ENCODE measurements at places on chromosomes 4 and X. TPM values are rescaled to one million over a fixed set of nuclear protein-coding genes. Genes with fewer than 3 reads are reported as not detected.

Gene FAM9C
- not detected for total RNA-seq

DNA sequence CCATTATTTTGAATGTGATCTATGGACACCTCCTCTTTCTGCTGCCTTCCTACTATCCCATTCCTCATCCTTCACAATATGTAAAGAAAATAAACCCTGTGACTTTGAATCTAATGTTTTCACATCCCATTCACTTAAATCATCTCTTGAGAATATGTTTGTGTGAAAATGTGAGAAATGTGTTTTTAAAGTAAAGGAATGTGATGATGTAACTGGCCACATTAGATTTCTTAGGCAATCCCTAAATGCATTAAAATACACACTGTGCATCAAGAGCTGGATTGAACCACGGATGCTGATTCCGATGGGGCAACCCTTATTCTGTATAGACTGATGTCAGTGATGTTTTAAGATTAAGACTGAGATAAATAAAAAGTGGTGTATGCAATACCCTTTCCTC, 558.9 kb upstream of the TENM3 start:
- DNase-seq = no peak

- no peak for DNase-seq
Measured at GRCh38 chr4:15024386-15024785, 22.1 kb downstream of the CPEB2 start.

Gene PABPC4L
- 7.8 TPM for total RNA-seq

- DNase-seq = no peak
Measured at GRCh38 chr4:121599049-121599448, 97.7 kb downstream of the ANXA5 start.

Gene CTAG1A
- total RNA-seq = not detected

DNA sequence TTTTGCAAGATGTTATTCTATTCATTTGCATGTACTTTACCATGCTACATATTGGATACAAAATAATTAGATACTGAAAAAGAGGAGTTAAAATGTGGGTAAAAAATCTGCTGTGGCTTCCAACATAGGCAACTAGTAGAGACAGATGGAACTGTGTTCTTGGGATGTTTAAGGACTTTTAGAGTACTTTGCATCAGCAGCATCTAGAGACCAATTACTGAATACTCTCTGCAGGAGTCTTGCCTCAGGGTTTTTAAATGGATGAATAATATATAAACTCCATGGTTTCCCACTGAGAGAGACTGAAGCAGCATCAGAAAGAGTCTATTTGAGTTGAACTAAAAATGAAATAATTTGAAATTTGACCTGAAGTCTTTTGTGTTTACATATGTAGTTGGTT, 676.7 kb downstream of the GALNTL6 start:
- DNase-seq = no peak

DNA sequence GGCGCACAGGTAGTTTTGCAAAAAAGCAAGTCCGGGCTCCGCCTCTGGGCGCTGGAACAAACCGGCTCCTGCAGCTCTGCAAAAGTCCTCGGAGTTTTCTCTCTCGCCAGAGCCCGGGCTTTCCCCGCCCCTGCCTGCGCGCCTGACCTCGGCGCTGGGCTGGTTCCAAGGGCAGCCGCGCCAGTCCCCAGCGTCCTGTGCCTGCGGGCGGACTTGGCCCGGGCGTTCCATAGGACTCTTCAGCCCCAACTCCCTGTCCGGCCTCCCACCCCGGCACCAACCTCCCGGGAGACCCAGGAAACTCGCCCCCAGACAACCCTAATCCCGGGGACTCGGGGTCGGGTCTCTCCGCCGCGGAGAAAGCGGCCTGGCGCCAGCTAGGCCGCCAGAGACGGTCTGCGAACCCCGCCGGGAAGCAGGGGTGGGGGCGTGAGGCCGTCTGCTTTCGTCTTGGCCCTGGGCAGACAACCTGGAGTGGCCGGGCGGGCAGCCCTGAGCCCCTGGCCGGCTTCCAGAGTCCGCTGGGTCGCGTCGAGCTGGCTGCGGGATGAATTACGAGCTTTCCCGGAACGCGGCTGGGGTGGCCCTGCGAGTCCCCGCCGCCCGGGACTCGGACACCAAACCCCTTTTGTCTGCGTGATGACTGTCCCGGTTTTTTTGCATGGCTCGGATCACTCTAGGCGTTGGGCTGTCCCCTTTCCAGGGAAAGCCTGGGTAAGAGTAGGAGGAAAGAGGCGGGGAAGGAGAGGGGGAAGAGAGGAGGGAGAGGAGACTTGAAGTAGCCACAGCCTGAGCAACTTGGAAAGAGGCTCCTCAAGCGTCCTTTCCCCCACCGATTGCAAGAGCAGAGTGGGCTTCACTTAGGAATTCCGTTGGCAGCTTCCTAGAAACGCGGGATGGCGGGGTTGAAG, 916 bp downstream of the MXRA5 start:
- peak; percentile 29 for DNase-seq

Gene HSFX2
- total RNA-seq = not detected

DNA sequence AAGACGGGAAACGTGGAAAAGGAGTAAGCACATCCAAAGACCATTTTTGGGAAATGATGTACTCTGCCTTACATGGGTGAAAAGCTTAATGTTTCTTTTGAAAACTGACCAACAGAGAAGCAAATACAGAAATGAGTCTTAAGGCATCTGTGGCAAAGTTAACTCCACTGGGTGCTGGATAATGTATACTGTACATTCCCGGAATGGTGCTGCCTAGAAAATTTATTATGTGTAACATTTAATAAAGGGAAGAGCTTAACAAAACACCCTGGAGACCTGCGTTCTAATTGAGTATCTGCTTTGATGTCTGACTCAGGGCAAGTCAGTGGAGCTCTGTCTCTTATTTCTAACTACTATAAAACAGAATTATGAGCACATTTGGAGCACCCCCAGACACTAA, 230.2 kb downstream of the MID1 start:
- no peak for DNase-seq

Gene TCEAL9
- total RNA-seq = 166 TPM

DNA sequence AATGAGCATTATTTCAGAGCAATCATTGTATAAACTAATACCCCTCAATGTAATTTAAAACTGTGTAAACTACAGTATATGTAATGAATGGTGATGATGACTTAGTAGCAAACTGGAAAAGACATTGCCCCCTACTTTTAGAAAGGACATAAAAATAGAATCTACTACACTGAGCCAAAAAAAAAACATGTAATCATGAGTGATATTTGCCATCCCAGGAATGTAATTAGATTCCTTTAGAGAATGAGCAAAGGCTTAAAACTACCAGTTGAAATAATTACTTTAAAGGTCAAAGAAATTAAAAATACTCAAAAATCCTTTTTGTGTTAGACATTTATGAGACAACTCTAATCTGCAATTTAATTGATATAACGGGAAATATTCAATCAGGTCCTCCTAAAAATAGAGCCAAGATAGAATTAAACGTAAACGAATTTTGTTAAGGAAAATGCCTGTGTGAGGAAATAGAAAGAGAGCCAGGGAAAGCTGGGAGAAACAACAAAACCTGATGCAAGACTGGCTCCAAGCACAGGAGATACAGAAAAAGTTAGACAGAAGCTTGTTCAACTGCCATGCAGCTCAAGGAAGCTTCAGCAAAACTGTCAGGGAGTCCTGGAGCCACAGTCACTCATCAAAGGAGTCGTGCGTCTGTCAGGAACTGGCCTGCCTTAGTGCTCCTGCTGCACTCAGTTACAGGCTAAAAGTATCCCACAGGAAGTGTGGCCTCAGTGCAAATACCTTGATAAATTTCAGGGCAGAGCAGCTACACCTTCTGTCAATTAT, 655.7 kb upstream of the INTU start:
- DNase-seq = no peak

GRCh38 chr4:74451214-74451661, 6.3 kb downstream of the AREG start:
- DNase-seq = peak; percentile 76

Gene MAP9
- 20.9 TPM for total RNA-seq

DNA sequence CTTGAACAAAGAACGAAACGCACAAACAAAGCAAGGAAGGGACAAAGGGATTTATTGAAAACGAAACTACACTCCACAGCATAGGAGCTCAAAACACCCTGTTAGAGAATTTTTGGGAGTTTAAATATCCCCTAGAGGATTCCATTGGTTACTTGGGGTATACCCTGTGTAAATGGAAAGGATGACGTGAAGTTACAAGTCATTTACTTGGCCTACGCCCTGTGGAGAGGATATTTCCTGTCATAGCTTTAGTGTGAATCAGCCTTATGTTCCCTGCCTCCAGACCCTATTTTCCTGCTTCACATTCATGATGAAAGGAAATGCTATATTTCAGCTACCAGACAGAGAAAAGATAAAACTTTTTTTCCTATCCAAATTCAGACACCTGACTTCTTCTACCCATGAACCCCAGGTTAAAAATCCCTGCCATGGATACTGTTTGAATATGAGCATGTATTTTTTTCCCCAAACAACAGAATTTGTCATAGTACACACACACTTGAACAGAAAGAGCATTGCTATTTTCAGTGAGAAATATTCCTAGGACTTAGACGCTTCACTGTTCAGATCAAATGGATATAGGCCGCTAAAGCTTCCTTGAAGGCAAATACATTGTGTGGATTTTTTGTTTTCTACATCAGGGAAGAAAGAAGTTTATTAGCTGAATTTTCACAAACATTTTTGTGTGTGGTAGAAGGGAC, 20.4 kb downstream of the PIN4 start:
- DNase-seq = peak; percentile 90

GRCh38 chr4:81378386-81378785, 93.3 kb downstream of the RASGEF1B start:
- DNase-seq = no peak

GRCh38 chr4:23068287-23068686, 375.6 kb downstream of the GBA3 start:
- DNase-seq = no peak

- DNase-seq = no peak
Measured at GRCh38 chrX:41802958-41803357, 79.0 kb downstream of the GPR82 start.

DNA sequence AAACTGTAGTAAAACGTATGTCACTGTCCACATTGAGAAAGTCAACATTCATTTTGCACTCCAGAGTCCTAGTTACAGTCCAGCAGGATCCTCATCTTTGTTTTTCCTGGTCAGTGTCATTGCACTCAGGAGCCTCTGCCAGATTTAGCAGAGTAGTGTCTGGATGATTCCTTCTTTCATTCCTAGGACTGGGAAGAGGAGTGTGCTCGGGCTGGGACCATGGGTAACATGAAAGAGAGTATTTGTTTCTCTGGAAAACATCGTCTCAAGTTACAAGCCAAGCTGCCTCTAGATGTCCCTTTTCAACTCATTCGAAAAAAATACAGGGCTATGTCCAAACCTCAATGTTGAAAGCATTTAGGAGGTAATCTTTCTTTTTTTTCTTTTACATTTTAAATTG, 69.9 kb upstream of the TNIP3 start:
- DNase-seq = no peak

Gene NAT8L
- 4.8 TPM for total RNA-seq
